ENCODE measurements at places on chromosomes 1 and 21.
A peak's percentile ranks its signal among the peaks of the same experiment; 100 is the strongest.

DNA sequence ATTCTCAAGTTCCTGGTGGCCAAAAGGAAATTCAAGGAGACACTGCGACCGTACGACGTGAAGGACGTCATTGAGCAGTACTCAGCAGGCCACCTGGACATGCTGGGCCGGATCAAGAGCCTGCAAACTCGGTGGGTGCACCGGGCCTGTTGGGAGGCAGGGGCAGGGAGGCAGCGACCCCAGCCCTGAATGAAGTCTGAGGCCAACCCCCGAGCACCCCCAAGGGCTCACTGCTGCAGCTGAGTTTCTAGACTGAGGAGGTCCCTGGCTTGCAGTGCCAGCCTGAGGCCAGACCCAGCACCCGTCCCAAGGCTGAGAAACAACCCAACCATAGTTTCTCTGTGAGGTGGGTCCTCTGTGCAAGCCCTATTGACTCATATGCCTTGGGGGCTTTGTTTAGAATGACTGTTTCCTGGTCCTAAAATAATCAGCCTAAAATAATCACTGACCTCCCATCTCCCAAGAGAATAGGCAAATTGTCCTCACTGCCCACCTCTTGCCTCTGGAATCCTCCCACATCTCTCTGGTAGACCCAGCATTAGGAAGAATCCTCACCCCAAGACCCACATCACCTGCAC lies 27.1 kb downstream of the CITED4 start:
- DNase-seq, result no peak

DNA sequence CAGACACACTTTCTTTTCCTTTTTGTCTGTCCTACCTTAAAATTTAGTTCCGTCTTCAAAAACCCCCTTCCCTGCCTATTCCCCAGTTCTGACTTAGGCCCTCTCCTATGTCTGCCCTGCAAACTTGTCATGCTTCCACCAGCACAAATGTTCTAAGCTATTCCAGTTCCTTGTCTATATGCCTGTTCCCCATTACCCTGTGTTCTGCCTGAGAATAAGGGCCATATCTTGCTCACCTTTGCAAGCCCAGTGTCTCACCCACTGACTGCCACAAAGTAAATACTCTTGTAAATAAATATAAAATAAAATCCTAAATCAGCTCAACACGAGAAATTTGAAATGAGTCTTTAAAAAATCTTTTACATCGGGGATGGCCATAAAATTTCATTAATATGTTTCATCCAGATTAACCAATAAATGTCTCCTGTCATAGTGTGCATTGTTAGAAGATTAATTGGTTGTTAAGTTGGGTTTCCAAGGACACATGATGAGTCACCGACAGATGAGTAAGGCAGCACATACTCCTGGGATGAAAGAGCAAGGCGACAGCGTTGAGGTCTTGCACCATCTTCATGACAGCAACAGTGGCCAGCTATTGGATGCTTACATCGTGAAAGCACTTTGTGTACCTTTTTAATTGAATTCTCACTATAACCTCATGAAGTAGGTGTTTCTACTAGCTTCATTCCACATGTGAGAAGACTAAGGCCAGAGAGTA lies 92.6 kb upstream of the NGF start:
- peak; percentile 3 for DNase-seq

- DNase-seq, result no peak
These were observed 131.9 kb downstream of the FGGY start for GRCh38 chr1:59428828-59429227.

DNA sequence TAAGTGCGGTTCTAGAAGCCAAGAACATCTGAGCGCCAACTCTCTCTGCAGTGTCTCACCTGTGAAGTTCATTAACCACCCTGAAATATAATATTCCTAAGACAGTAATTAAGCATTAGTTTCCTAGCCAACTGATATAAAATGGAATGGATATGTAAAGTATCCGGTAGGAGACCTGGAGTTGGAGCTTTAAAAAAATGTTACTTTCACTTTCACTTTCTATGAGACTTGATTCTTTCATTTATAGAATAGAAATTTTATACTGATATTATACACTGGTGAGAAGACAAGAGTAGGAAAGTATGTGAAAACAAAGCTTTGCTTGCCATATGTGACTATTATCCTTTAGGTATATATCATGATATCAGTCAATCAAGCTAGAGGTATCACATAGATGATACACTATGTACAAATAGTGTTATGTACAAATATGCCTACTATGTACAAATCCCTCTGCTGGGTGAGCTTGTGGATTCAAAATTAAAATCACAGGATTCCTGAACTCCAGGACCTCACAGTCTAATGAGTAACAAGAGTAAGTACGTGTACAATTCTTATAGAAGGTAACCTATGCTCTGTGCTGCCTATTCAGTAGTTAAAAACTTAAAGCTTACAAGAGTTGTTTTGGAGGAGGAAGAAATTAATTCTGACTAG lies 934.2 kb downstream of the TTLL7 start:
- peak; percentile 81 for DNase-seq

- peak; percentile 91 for DNase-seq
These were observed 101.4 kb downstream of the PBX1 start for GRCh38 chr1:164660412-164660772.

Data from OCI-M1 (cell line).